ENCODE measurements at places on chromosomes 6 and 20.

DNA sequence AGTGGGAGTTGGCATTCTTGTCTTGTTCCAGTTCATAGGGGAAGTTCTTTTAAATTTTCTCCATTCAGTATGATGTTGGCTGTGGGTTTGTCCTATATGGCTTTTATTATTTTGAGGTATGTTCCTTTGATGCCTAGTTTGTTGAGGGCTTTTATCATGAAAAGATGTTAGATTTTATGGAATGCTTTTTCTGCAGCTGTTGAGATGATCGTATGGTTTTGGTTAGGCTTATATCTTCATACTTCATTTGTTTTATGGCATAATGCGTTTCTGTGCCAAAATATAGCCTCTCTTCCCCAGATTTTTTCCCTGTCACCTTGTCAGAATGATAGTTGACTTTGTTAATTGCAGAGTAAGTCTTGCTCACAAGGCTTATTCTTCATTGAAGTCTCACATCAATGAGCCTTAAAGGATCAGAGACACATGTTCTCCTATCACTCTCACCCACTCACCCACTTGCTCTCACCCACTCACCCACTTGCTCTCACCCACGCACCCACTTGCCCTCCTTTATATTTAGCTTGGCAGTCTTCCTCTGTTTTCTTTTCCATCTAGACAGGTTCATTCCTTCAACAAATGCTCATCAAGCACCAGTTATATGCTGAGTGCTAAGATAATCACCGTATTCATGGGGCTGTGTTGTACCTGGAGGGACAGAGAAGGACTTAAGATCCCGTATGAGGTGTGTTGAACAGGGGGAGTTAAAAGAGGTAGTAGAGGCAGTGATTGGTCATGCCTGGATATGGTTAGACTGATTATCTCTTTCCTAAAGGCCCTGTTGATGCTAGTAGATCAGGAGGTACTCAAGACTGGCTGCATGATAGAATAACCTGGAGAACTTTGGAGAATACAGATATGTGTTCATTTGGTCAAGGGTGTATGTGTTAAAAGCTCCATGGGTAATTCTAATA lies 19.3 kb downstream of the UST start:
- no peak for DNase-seq

GRCh38 chr20:62030357-62030756 lies 35.3 kb downstream of the TAF4 start:
- DNase-seq = no peak

DNA sequence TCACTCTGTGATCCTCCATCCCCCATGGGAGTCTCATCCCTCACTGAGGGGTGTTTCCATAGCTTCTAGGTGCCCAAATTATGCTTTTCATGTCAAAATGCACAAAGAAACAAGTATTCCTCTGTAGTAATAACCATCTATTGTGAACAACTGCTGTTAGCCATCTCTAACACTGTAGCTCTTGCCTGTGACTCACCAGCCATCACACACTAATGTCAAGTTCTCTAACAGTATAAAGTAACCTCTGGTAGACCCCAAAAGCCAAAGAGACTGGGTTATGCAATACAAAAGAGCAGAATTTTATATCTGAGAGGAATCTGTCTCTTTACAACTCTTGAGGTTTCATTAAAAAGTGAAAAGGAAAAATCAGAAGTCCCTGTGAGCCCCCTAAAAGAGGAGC lies 25.4 kb upstream of the IYD start:
- no peak for DNase-seq

GRCh38 chr6:170068496-170068895 lies 222.4 kb downstream of the DLL1 start:
- no peak for DNase-seq

DNA sequence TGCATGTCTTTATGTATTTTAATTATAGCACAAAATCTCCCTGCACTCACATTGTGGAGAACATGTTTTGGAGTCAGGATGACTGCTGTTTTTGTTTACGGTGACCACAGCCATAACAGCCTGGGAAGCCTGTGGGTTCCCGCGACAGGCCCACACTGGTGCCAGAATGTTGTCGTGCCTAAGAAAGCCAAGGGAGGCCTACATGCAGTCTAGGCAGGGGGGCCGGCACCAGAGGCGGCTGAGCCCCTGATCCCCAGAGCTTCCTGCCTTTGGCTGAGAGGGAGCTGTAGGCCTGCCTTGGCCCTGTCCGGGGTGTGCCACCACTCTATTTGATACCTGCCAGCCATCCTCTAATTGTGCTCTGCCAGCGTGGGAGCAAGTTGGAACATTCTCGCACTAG lies 46.7 kb downstream of the TBC1D7 start:
- no peak for DNase-seq

GRCh38 chr6:39074486-39074885 lies 25.9 kb downstream of the GLP1R start:
- DNase-seq = no peak

DNA sequence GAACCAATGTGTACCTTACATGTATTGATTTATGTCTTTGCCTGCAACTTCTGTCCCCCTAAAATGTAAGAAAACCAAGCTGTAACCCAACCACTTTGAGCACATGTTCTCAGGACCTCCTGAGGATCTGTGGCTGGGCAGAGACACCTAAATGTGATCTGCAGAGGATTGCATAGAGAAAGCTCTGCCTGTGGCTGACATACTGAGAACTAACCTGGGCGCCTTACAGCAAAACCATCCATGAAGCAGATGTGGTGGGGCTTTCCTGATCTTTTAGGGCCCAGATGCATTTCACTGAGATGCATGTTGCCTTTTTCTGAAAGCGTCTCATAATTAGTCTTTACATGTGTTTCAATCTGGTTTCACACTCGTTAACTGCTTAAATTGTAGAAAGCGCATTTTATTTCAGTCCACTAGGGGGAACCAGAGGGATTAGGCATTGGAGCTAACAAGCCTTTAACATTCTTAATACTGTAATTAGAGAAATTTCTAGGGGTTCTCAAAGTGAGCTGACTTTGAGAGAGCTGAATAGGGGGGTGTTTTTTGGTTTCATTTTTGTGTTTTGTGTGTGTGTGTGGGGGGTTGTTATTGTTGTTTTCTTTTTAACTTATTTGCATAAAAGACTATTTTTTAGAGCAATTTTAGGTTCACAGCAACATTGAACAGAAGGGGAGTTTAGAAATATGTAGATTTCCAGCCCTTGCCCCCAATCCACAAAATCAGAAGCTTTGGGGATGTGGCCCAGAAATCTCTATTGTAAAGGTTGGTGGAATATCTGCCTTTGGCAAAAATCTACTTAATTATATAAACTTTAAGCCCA lies 50.9 kb upstream of the FAM184A start:
- no peak for DNase-seq

DNA sequence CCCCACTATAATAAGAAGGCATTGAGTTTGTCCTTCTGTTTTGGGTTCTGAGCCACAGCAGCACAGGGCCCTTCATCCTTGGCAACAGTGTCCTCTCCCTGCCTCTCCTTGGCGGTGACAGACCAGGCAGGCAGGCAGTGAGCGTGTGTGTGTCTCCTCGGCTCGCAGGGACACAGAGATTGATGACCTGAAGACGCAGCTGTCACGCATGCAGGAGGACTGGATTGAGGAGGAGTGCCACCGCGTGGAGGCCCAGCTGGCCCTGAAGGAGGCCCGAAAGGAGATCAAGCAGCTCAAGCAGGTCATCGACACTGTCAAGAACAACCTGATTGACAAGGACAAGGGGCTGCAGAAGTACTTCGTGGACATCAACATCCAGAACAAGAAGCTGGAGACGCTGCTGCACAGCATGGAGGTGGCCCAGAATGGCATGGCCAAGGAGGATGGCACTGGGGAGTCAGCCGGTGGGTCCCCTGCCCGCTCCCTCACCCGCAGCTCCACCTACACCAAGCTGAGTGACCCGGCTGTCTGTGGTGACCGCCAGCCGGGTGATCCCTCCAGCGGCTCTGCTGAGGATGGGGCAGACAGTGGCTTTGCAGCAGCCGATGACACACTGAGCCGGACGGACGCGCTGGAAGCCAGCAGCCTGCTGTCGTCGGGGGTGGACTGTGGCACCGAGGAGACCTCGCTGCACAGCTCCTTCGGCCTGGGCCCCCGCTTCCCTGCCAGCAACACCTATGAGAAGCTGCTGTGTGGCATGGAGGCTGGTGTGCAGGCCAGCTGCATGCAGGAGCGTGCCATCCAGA lies 24.0 kb downstream of the SDCBP2 start:
- DNase-seq = no peak

GRCh38 chr6:154428897-154429296 lies 72.3 kb upstream of the IPCEF1 start:
- no peak for DNase-seq

Measured in GM18507 (cell line).